ENCODE measurements at places on chromosomes 3 and 15.
A peak's percentile ranks its signal among the peaks of the same experiment; 100 is the strongest.

DNA sequence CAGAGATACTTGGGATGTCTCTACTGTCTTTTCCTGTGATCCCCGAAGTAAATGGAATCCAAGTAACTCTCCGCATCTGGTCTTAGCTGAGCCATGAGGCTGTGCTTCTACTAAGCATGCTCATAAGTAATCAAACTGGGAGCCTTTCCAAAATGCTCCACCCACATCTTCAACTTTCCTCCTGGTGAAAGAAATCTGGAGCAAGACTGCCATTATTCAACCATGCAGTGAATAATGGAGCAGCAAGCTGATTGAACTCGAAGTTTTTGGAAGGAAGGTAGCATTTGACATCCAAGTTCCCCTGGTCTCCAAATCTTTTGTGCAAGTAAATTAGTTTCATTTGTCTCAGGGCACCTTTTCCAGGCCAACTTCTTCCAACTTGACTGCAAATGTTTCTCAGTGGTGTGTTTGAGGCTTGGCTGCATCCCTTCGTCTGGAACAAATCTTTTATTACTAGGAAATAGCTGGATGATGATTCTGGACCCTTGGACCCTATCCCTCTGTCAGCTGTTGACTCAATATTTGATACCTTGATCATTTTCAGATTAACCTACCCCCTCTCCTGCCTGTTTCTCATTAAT is 19.4 kb downstream of the GXYLT2 start:
- no peak for DNase-seq

- DNase-seq, result no peak
These were observed 149.0 kb downstream of the USP13 start for GRCh38 chr3:179801856-179802255.

- DNase-seq, result no peak
These were observed 131.9 kb downstream of the ANO10 start for GRCh38 chr3:43489930-43490329.

DNA sequence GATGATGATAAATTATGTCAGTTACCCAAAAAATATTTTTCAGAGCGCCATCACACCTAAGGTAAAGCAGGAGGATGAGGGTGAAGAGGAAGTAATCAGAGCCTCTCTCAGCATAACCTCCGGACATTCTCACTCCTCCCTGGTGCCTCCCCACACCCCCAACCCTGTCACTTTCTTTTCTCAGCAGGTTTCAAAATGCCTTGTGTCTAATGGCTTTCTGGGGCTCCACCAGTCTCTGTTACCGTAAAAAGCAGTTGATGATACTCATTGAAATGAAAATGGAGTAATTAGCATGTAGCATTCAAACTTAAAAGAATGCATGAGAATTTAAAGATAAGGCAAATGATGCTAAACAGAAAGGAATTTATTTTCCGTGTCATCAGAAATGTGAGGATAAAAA is 180.0 kb downstream of the ERC2 start:
- no peak for DNase-seq

DNA sequence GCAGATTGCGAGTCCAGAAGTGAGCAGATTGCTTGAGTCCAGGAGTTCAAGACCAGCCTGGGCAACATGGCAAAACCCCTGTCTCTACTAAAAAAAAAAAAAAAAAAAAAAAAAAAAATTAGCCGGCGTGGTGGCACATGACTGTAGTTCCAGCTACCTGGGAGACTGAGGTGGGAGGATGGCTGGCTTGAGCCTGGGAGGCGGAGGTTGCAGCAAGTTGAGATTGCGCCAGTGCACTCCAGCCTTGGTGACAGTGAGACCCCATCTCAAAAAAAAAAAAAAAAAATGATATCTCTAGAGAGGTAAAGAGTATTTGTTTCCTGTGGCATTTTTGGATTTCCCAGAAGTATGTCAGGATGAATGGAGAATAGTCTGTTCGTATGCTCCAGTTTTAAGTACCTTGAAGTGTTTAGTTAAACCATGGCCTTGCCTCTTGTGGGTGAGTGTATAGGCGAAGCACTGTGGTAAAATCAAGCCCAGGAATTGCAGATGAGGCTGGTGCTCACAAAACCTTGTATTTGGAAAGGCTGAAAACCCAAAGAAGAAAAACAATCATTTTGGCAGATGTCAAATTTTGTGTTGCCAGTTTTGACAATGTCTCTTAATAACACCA is 5.9 kb downstream of the CACNA1D start:
- DNase-seq, result no peak

GRCh38 chr15:74397239-74398068 is 30.0 kb upstream of the CYP11A1 start:
- no peak for DNase-seq

DNA sequence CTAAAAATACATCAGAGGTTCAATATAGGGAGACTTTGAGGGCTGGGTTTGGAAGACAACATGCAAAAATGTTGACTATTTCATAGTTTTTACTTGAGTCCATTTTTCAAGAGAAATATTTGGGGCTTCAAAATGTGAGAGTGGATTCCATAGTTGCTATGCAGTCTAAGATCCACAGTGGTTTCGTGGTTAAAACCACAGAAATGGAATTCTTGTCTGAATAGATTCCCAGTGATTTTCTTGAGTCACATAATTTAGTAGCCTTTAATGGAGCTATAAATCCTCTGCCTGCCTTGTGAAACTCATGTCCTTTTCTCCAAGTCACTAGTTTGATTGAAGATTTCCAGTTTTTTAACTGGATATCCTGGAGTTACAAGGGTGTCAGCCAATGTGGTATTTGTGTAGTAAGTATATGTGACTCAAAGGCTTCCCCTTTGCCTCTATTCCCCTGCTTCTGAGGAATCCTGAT is 94.7 kb upstream of the RBMS3 start:
- no peak for DNase-seq

DNA sequence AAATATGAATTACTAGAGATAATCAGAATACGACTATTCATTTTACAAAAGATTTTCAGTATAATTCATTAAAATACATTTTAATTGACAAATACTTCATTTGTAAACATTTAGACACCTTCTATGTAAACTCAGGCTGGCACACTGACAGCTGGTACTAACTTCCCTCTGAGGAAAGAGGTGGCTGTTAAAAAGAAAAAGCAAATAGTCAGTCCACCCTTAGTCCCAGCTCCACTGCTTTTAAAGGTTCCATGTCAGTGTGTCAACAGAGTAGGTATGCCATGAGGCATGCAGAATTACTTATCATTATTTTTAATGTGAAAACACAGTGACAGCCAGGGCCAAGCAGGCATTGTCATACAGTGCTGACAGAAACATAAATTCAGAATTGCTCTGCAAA is 16.1 kb downstream of the TM6SF1 start:
- no peak for DNase-seq

DNA sequence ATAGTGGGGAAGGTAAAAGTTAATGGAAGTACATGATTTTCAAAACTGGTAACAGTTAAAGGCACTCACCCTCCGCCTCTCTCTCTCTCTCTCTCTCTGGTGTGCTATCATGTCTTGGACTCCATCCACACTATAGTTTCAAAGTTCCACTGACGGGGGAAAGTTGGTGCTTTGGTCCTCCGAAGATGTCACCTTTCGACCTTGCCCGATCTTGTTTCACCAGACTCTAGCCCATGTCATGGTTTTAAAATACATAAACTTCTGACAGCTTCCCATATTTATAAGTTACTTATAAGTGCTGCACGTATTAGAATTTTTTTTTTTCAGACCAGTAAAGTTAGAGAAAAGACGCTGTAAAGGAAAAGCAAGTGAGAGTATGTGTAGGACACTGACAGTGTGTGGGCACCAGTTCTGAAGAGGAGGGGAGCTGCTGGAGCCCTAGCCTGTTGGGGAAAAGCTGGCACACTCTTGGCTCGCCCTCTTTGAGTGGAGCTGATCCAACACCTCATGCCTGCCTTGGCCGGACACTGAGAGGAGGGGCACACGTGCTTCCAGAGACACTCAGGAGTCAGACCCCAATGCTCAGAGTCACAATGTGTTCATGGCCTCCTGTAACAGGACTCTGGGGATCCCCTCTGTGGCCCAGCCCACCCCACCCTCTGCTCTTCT is 200.5 kb upstream of the TPM1 start:
- no peak for DNase-seq

DNA sequence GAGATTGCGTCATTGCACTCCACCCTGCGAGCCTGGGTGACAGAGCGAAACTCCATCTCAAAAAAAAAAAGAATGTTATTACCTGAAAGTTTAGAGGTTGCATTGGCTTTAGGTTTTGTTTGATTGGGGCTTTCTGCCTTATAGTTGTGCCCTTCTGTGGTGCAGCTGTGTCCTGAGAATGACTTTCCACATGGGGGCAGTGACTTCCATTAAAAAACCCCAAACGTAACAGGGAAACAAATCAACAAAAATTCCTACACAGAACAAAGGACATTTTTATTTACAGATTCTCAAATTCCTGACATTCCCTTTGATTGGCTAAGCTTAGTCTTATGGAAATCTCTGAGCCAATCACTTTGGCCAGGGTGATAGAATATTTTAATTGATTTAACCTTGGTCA is 154.1 kb upstream of the GPR149 start:
- DNase-seq, result no peak

GRCh38 chr15:98649472-98650416 is 1.4 kb downstream of the IGF1R start:
- peak; percentile 26 for DNase-seq

DNA sequence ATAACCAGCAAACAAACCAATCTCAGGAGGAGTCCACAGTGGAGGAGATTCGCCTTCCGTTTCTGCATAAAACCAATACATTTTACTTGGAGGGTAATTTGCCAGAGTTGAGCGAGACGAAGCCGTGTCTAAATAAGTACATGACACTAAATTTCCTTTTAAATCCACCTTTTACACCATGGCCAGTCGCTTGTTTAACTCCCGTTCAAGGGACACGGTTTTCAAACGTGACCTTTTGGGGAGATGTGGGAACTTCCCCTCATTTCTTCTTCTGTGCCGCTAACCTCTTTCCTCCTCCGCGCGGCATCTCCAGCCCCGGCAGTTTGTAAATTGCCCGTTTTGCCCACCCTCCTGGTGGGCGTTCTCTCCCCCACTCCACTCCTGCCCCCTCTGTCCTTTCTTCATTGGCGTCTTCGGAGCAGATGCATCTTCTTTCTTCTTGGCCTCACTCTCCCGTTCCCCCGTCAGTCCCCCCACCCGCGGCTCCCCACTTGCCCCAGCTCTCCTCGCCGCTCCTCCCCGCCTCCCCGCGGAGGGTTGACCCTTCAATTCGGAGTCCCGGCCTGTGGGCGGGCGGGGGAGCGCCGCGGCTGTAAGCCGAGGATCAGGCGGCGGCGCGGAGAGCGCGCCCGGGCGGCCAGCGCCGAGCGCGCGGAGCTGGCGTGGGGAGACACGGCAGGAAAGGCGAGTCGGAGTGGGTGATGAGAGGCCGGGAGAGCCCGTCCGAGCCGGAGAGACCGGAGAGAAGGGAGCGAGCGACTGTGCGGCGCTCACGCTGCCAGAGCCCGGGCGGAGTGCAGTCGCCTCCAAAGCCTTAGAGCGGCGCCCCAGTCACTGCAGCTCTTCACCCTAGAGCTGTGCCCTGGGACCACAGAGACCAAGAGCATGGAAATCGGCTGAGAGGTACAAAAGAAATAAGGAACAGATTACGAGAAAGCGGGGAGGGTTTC is at the start of gene NLGN1:
TSS of gene NLGN1 (plus strand) at position 584 of the 950 bp plus-strand sequence.
- no peak for DNase-seq

- no peak for DNase-seq
These were observed 148.6 kb downstream of the MEIS2 start for GRCh38 chr15:36951731-36952247.

DNA sequence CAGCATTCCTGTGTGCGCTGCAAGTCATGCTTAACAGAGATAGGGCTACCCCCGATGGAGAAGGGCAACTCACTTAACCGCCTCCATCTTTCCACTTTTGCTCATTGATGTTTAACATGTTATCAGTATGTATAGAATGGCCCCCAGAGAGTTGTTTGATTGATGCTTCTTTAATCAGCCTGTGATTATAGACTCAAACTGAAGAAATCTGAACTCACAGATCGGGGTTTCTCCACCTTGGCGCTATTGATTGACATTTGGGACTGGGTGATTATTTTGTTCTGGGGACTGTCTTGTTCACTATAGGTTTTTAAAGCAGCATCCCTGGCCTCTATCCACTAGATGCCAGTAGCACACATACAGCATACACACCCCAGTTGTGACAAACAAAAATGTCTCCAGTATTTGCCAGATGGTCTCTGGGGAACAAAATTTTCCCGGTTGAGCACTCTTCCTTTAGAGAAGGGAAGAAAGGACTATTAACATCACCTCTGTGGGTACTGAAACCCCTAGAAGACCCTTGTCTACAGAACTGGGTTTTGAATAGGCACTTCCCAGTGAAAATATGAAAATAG is 54.4 kb downstream of the LARS2 start:
- no peak for DNase-seq

GRCh38 chr3:166685246-166685645 is 694.9 kb downstream of the ZBBX start:
- no peak for DNase-seq

DNA sequence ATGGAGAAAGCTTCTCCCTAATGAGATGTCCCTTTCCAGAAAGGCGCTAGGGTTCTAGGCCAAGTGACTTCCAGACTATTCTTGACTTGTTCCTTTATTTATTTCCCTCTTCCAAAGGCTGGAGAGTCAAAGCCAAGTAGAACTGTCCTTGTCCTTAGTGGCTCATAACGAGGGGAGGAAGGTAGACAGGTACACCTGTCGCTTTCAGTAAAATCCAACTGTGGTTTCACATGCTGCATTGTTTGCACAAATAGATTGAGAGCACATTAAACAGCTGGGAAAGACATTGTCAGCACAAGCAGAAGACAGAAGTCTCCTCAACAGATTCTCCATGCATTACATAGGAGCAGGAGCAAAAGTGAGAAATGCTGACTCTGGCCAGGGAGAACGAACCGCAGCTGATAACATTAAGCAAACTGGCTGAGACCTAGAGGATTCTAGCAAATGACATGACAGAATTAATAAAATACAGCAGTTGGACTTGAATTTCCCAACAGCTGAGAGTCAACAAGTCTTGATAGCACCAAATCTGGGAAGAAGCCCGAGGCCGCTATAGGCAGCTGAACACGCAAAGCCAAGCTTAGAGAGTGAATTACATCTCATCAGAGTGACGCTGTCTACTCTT is 227.7 kb downstream of the TLE3 start:
- DNase-seq, result no peak

DNA sequence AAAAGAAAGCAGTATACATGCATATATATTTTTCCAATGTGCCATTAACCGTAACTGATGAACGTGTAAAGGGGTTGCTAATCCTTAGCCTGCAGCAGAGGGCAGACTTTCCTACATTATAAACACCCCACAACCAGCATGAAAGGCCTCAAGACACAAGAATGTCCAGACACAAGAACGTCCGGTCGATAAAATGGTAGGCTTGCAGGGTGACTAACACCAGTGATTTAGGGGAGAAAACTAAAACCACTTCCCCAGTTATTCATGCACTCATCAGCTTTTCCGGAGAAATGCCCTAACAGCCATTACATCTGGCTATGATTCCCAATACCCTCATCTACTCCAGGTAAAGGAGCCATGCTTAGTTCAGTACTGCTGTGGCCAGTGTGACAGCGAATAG is 57.4 kb downstream of the LRTM1 start:
- DNase-seq, result no peak

GRCh38 chr3:81197386-81197785 is 564.1 kb downstream of the GBE1 start:
- no peak for DNase-seq
